ENCODE measurements at places on chromosomes 7 and 10.

DNA sequence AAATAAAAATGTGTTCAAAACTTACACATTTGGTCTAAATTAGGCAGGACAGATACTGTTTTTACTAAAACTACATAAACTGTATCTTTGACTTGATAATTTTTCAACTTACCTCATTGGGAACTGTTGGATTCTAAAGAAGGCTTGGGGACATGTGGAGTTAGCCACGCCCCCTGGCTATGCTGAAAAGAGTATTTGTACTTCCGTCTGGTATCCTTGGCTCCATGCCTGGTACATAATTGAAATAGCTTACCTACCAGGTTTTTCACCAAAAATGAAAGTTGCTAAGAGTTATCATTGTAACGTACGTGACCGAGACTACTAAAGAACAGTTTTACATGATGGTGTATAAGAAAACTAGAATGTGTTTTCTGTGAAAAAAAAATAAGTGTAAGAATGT lies 604.8 kb upstream of the IGFBP3 start:
- DNase-seq: no peak

GRCh38 chr10:117264782-117265181 lies 23.9 kb downstream of the SLC18A2 start:
- DNase-seq: no peak

DNA sequence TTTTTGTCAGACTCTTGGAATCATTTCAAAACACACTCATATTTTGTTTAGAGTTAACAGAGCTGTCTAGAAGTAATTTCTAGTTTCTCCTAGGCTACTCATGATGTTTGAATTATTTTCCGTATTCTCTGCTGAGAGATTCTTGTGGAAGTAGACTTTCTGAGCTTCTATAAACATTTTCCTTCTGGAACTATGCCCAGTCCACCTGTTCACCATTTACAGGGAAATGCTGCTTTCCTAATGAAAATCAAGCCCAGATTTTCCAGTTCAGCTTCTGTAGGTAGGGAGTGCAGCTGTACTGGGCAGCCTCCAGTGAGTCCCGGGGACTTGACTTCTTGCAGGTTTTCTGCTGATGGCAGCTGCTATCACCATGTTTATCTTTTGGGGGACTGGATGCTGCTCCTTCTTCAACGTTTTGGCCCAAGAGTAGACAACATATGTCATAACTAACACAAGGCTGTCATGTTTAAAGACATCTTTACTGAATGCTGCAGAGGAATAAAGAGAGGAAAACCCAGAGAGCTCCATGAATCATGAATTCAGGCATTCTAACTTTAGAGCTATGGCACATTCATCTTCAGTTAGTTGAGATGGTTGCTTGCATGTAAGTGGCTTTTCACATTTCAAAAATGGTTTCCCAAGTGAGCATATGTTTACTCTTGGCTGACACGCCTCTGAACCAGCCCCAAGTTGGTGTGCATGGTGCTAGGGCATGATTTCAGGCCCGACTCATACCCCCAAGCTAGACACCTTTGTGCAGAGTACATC lies 85.6 kb downstream of the SDK1 start:
- no peak for DNase-seq

- no peak for DNase-seq
Measured at GRCh38 chr7:139875821-139876241, 46.8 kb downstream of the TBXAS1 start.

DNA sequence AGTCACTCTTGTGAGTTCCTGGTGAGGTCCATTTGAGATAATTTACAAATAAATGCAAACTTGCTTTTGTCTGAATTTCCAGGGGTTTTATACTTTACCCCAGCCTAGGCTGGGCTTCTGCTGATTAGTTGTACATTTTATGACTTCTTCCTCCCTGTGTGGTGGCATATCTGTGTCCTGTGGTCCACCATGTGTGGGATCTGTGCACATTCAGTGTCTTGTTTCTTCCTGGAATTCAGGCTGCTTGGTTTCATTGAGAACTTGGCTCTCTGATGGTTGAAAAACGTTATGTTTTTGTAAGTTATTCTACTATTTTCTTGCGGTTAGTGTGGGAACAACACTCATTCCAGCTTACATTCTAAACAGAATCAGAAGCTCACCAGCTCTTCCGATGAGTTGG lies 523.4 kb upstream of the PFKP start:
- no peak for DNase-seq

DNA sequence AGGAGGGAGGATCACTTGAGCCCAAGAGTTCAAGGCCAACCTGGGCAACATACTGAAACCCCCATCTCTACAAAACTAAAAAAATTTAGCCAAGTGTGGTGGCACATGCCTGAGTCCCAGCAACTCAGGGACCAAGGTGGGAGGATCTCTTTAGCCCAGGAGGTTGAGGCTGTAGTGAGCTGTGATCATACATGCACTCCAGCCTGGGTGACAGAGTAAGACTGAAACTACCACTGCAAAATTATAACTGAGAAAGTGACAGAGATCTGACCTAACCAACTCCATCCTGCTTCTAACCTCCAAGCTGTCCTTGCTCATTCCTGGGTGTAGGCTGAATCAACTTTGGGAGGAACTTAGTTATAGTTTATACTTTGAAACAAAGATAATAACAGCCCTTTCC lies 59.4 kb downstream of the HTR7 start:
- DNase-seq: no peak

DNA sequence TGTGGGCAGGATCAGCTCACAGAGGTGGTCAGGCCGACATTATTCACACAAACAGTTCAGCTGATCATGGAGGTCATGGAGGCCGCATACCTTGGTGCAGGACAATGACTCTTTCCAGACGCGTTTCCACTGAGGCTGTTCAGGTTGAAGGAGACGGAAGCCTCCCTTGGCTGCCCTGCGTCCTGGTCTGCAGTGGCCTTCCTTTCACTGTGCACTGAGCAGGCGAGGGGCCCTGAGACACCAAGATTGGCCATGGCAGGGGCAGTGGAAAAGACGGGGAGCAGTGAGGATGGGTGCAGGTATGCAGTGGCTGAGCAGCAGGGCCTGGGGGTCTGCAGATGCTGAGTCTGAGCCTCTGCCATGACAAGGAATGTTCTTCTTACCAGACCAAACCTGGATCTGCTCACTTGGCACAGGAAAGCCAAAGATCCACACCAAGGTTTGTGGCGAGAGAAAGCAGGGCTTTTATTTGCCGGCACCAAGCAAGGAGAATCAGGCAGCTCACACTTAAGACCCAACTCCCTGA lies 263.3 kb downstream of the GLRX3 start:
- no peak for DNase-seq

- DNase-seq: no peak
Measured at GRCh38 chr10:22324413-22324812, 3.5 kb downstream of the BMI1 start.

DNA sequence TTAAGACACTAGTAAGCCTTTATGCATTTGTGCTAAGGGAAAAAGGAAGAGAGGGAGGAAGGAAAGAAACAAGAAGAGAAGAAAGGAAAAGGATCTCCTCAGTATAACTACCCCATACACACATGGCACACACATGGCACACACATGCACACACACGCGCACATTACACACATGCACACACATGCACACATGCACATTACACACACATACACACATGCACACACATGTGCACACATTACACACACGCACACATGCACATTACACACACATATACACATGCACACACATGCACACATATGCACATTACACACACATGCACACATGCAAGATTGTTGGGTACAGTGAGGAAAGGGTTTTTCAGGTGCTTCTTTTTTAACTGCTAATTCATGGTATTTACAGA lies 311.2 kb downstream of the SKIDA1 start:
- DNase-seq: no peak

DNA sequence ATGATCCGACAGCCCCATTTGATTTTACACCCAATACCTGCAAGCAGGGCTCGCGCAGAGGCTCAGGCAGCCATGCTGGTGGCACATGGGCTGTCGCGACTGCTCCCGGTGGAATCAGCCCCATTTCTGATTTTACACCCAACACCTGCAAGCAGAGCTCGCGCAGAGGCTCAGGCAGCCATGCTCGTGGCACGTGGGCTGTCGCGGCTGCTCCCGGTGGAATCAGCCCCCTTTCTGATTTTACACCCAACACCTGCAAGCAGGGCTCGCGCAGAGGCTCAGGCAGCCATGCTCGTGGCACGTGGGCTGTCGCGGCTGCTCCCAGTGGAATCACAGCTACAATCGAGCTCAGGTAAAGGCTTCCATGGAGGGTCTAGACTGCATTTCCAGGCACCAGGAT lies 244.1 kb downstream of the PTPRN2 start:
- no peak for DNase-seq

GRCh38 chr10:69901022-69901421 lies 99.3 kb downstream of the COL13A1 start:
- DNase-seq: no peak

- DNase-seq: no peak
Measured at GRCh38 chr10:100741378-100742075, 3.9 kb upstream of the PAX2 start.

GRCh38 chr7:130207642-130208041 lies at the start of gene SSMEM1:
Gene SSMEM1, plus strand, starts transcription at chr7:130207860. Its CDS starts 51 bp downstream, at chr7:130207911.
- DNase-seq: no peak

GRCh38 chr7:14635955-14636354 lies 266.6 kb downstream of the DGKB start:
- DNase-seq: no peak

DNA sequence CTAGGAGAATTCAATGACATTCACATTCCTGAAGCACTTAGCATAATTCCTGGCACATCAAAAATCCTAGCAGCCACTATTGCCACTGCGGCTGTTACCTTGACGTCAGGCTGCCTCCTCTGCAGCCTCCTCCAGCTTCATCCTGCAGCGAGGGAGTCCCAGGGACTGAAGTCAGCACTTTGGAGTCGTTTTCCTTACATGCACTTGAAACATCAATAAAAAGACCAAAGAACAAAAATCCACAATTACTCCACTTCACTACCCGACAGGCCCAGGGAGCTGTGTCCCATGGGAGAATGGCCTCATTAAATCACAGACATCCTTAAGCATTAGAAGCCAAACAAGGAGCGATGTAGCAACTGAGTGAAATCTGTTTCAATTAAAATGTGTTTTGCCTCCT lies 48.6 kb upstream of the NANOS1 start:
- no peak for DNase-seq

GRCh38 chr7:149414171-149414570 lies 46.7 kb downstream of the ZNF777 start:
- no peak for DNase-seq

DNA sequence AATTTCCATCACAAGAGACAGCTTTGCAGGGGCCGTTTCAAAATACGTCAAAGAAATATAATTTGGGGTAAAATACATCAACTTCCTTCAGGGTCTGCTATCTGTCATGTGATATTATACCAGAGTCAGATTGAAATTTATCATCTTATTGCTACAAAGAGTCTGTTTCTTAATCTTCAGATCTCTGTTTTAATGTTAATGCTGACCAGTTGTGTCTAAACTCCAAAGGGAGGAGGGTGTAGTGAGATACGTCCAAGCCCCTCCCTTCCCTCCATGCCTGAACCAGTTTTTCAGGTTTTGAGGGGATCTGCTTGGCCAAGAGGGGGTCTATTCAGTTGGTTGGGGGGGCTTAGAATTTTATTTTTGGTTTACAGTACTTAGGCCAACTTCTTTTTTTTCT lies 891.6 kb downstream of the GRM8 start:
- DNase-seq: no peak

DNA sequence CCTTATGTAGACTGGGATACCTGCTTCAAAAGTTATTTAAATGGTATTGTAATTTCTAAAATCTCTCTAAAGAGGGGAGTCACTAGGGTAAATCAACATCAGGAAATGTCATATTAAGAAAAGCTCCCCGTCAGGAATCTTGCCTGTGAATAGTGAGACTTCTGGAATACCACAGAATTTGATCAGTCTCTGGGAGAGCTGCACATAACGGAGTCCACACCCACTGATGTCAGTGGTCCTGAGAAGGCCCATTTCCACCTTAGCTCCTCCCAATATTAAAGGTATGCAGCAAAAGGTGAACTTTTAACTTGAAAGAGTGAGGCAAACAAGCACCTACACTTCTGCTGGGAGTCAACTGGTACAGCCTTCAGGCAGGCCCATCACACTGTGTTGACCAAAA lies 27.3 kb downstream of the STN1 start:
- DNase-seq: no peak

- DNase-seq: no peak
Measured at GRCh38 chr7:151863386-151864079, 13.4 kb downstream of the PRKAG2 start.

DNA sequence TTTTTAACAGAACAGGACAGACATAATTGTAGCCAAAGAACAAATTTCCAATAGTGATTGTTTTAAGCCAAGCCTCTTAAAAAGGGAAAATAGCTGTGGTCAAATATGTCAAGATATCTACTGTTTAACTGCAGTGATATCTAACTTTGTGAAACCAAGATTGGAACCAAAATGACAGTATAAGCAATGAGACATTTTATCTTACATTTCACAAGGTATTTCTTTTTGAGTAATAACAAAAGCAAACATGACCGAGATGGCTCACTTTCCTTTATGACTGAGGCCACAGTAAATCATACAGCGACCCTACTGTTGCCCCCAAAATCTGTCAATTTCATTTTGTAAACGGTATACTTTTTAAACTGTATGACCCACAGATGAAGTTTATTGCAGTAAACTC lies 215.8 kb downstream of the MLLT10 start:
- DNase-seq: no peak

- no peak for DNase-seq
Measured at GRCh38 chr7:140639366-140640053, 1.1 kb downstream of the DENND2A start.

GRCh38 chr7:74015670-74016069 lies 12.3 kb upstream of the ELN start:
- DNase-seq: no peak

DNA sequence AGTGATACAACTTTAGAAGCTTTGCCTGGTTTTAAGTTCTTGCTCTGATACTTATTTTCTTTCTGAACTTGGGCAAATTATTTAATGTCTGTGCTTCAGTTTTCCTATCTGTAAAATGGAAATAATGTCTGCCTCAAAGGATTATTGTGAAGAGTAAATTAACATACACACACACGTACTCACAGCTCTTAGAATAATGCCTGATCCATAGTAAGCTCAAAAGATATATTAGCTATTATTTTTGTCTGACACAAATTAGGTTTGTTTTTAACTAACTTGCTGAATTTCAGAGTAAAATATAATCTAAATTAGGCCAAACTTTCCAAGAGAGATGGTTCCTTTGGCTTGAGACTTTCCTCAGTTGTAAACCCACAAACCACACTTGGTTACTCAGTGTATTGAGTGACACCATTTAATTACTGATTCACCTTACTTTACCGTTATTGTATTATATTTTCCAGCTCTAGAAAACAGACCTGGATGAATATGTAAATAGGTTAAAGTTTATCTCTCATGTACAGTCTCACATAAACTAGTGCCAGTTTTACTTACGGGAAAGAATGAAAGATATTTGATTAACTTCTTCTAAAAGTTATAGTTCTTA lies 50.4 kb downstream of the VTI1A start:
- no peak for DNase-seq

- no peak for DNase-seq
Measured at GRCh38 chr10:23406409-23406808, 32.5 kb upstream of the OTUD1 start.

DNA sequence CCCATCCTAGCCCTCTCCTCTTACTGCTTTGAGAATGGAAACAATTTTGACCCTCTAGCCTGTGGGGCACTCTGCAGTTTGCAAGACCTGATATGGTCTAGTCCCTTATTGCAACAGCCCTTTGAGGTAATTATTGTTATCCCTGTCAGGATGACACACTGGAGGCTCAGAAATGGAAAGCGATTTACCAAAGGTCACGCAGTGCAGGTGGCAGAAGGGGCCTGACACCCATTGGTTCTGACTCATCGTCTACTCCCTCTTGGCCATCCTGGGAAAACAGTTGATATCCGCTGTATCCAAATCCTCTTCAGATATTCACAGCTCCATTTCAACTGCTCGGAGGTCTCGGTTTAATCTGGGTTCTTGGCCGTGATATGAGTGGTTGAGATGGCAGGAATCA lies 44.7 kb upstream of the AQP1 start:
- no peak for DNase-seq
